ENCODE measurements at places on chromosomes 16 and 17.

DNA sequence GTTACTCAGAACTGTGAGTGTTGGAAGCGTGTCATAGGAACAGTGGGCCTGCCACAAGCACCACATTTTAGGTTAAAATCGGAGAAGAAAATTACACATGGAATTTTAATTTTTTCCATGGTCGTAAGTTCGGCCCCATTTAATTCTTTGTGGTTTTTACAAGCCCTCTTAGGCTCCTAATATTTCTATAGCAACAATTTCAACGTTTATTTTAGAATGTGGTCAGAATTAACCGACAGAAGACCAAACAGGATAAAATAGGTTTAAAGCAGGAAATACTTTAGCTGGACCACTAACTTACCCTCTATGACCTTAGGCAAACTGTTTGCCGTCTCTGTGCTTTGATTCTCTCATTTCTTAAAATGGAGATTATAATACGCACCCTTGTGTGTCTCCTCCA, 69.9 kb downstream of the FTO start:
- no peak for DNase-seq

DNA sequence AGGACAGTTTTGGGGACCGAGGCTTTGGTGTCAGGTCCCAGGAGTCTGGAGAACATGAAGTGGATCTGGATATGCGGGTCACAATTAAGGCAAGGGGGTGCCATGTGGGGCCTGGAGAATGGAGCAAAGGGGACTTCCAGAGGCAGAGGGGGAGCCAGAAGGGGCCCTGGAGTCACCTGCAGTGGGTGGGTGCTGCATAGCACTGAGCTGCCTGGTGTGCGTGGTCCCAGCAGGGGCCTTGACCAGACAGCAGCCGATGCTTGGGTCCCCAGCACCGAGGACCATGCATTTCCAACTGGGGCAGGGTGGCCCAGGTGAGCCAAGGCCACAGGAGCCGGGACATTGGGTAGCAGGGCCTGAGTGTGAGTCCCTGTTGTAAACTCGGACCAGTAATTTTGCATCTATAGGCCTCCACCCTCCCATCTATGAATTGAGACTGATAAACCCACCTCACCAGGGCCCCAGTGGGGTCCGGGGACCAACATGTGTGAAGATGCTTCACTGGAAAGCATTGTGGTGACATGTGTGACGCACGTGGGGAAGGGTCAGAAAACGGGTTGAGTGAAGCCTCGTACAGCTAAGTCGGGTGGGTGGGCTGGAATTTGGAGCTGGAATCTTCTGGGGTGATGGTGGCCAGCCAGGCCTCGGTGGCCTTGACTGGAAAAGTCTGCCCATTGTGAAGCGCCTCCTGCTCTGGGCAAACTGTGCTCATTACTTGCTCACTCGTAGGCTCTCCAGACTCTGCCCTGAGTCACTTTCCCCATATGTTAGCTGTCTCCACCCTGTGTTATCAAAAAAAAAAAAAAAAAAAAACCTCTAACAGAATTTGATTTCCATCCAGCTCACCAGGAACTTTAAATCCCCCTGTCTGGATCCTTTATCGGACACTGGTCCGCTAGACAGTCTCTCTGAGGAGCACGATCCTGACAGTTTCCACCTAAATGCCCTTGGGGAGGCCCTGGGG, 90.5 kb upstream of the ZNF469 start:
- DNase-seq, result no peak

- no peak for DNase-seq
Observed at GRCh38 chr16:10362077-10362863, 23.6 kb upstream of the ATF7IP2 start.

- DNase-seq, result no peak
Observed at GRCh38 chr16:3578610-3579551, 1.7 kb upstream of the NLRC3 start.

DNA sequence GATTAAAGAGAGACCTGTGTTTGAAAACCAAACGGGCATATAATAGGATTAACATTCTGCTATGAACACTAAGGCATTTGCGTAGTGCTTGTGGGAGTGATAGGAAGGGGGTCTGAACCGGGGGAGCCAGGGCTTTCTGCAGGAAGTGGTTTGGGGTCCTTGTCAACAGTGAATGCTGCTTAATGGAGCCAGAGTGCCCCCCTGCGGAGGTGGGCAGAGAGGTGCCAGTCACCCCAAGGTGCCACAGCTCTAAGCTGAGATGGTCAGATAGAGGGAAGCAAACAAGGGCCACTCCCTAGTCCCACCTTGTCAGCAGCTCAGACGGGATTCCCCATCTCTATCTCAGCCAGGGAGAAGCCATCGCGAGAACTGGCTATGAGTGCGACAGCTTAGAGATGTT, 17.7 kb downstream of the NAA60 start:
- peak; percentile 32 for DNase-seq

DNA sequence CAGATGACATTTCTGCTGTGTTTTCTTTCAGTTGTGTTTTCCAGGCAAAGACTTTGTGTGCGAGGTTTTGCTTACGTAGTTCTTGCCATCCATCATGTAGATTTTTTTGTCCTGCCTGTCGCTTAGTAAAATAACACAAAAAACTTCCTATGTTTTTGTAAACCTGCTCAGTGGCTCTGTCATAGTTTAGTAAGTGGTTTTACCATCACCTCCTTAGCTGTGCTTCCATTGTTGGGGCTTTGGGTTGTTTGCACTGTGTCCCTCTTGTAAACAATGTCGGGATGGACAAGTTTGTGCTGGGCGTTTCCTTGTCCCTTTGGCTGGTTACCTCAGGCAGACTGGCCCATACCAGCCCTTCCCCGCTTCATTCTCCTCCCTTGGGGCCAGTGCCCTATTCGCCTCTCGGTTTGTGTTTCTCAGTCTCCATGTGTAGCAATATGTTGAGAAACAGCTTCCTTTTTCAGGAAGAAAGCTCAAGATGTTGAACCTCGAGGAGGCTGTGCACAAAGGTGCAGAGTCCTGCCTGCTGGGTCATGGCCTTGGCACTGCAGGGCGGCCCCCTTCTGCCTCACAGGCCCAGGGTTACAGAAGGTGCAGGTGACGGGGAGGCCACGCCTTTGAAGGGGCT, 74.6 kb downstream of the KSR1 start:
- no peak for DNase-seq

GRCh38 chr17:2399572-2400473, 1.0 kb downstream of the MNT start:
- DNase-seq, result peak; percentile 97

DNA sequence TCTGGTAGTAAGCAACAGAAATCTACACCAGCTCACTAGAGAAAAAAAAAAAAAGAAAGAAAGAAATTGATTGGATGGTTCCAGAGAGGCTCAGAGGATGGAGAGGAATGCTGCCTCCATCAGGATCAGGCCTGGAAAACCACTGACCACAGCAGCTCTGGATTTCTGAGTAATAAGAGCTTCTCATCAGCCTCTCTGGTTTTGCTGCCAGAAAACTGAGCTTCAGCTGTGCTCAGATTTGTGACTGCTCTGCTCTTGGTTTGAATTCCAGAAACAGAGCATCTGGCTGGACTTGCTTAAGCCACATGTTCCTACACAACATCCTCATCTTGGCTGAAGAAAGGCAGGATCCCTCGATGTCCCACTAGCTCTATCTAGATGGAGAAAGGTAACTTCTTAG, 25.9 kb downstream of the IRX6 start:
- DNase-seq, result no peak

DNA sequence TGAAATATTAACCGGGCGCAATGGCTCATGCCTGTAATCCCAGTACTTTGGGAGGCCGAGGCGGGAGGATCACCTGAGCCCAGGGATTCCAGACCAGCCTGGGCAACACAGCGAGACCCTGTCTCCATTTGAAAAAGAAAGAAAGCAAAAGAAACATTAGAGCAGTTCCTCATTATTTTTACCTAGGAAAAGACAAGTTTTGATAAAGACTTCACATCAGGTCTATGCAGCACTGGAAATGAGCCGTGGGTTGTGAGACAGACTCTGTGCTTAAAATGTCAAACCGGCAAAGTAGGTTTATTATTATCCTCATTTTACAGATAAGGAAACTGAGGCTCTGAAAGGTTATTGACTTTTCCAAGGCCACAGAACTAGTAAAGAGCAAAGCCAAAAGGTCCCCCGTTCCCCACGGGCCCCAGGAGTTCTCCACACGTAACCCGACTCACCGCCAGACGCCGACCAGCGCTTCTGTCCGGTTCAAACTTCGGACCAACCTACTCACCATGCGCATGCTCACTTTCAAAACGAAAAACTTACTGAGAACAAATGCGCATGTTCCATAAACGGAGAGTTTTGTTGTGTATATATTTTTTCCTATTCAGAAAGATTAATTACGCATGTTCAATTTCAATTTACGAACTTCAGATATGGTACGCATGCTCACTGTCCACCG, 356 bp downstream of the TUBD1 start:
- DNase-seq, result no peak

DNA sequence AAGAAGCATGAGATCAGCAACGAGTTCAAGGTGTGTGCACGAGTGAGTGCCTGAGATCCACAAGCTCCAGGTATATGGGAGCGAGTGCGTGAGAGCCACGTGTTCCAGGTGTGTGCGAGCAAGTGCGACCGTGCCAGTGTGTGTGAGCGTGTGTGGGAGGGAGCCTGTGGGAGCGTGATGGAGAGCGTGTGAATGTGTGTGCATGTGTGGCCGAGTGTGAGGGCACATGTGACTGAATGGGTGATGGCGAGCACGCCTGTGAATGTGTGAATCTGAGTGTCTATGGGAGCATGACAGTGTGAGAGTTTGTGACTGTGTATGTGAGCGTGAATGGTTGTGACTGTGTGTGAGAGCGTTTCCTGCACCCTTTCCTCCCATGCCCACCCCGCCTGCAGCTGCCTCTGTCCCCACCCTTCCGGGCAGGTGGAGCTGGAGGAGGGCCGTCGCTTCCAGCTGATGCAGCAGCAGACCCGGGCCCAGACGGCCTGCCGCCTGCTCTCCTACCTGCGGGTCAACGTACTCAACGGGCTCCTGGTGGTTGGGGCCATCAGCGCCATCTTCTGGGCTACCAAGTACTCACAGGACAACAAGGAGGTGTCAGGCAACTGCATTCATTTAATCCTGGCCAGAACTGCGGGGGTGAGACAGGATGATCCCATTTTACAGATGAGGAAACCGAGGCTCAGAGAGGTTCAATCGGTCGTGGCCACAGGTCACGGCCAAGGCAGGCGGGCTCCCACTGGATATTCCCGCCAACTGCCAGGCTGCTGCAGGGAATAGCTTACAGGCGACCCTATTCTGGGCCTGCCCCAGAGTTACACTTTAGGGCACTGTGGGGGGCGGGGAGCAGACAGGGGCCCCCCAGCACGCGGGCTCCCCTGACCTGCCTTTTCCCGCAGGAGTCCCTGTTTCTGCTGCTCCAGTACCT, 3.7 kb downstream of the TMC8 start:
- no peak for DNase-seq

- DNase-seq, result no peak
Observed at GRCh38 chr17:17080181-17080631, 37.9 kb downstream of the MPRIP start.

DNA sequence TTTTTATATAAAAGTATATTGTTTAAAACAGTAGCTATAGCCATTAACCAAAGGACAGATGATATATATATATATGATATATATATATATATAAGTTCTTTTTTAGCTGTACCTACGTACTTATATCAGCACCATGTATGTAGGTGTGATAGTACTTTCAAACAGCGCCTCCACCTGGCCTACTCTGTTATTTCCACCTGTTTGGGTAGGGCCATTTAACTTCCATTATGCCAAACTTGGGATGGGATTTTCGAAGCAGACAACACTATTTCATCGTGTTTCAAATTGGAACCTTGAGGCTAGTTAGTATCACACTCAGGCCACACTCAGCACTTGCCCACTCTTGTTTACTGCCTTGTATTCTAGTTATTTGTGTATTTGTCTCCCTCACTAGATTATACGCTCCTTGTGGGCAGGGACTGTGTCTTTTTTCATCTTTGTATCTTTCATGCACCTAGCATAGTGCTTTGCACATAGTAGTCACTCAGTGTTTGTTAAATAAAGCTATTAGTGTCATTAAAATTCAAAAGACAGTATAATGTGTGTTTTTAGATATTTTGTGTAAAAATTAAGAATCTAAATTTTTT, 11.8 kb upstream of the CLTC start:
- no peak for DNase-seq

- no peak for DNase-seq
Observed at GRCh38 chr16:61306204-61306603, 730.0 kb downstream of the CDH8 start.

- peak; percentile 46 for DNase-seq
Observed at GRCh38 chr16:84864326-84864955, 44.7 kb downstream of the CRISPLD2 start.

DNA sequence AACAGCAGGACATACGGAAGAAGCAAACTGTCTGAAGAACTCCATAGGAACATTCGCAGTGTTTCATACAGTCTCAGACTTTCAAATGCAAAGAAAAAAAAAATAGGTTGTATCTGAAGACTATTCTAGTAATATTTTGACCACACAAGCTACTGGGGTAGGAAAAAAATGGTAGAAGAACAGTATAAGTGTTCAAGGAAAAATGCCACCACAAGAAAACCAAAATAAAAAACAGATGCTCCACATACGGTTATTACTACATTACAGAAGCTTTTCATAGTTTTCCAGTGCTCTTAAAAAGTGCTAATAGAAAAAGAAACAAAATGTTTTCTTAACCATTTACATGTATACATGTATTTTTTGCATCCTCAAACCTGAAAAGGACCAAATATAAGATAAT, 3.7 kb downstream of the NCOR1 start:
- DNase-seq, result no peak

DNA sequence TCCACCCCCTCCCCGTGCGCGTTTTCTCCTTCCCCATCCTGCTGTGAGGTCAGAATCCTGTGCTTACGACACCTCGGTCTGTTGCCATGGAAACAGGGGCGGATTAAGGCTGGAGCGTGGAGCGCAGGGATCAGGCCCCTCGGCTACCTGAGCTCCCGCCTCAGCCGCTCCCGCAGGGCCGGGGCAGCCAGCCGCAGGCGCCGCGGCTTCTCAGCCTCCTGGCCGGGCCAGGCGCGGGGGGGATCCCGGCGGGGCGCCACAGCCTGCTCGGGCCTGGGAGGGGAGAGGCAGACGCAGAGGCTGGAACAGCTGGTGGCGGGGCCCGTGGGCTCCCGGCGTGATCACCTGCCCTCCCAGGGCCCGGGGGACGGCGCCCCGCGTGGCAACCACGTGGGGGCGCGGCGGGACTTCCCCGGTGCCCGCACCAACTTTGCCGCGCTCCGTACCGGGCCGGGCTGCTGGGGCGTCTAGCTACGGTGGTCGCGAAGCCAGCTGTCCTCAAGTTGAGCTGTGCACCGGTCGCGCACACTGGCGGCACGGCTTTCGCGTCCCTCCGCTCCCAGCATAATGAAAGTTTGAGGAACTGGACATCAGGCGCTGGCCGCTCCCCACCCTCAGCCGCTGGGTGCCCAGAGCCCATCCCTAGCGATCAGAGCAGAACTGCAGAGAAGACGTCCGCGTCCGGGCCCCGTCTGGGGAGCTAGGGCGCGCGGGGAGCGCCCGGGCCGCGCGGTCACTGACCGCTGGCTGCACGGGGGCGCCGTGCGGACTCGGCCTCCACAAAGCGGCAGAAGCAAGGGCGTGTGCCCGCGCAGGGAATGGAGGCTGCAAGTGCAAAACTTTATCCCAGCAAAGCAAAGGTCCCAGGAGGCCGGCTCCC, 1.2 kb downstream of the RTN4RL1 start:
- DNase-seq, result peak; percentile 93

Data from eye (tissue), 1 donor.